CD4-positive, alpha-beta T cell treated with Interferon gamma for 1 hour (primary cell): ENCODE measurements at places on chromosomes 7 and 10.

DNA sequence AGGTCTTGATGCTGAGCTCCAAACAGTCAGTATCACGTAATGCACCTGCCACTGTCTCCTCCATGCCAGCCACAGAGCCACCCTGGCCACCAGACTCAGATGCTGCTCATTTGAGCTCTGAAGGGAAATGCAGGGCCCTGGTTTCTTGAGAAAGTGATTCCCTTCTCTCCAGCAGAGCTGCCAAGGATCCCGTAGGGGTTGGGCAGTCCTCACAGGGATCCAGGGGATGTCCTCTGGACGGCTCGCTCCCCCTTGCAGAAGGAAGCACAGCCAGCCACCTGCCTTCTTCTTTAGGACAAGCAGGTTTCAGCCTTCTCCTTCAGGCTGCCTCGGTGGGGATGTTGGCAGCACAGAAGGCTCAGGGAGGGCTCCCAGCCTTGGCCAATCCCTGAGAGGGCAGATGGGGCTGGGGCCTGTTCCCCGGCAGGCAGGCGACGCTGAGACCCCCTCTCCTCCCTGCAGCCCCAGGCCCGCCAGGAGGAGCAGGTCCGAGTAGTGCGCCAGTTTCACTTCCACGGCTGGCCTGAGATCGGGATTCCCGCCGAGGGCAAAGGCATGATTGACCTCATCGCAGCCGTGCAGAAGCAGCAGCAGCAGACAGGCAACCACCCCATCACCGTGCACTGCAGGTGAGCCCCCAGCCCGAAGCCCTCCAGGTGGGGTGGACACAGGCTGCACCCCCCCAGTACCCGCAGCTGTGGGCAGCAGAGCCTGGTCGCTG, 48.9 kb downstream of the MKI67 start:
- no peak for DNase-seq

GRCh38 chr7:31782411-31782991, 95.5 kb downstream of the PPP1R17 start:
- DNase-seq, result no peak

GRCh38 chr7:3916146-3916545, 615.1 kb downstream of the SDK1 start:
- no peak for DNase-seq

- DNase-seq, result no peak
Observed at GRCh38 chr7:88307412-88307811, 718 bp upstream of the STEAP4 start.
